Suprapubic skin (tissue), 4 donors: ENCODE measurements at places on chromosomes 13 and 19. TPM values are rescaled to one million over a fixed set of nuclear protein-coding genes. Genes with fewer than 3 reads are reported as not detected.

DNA sequence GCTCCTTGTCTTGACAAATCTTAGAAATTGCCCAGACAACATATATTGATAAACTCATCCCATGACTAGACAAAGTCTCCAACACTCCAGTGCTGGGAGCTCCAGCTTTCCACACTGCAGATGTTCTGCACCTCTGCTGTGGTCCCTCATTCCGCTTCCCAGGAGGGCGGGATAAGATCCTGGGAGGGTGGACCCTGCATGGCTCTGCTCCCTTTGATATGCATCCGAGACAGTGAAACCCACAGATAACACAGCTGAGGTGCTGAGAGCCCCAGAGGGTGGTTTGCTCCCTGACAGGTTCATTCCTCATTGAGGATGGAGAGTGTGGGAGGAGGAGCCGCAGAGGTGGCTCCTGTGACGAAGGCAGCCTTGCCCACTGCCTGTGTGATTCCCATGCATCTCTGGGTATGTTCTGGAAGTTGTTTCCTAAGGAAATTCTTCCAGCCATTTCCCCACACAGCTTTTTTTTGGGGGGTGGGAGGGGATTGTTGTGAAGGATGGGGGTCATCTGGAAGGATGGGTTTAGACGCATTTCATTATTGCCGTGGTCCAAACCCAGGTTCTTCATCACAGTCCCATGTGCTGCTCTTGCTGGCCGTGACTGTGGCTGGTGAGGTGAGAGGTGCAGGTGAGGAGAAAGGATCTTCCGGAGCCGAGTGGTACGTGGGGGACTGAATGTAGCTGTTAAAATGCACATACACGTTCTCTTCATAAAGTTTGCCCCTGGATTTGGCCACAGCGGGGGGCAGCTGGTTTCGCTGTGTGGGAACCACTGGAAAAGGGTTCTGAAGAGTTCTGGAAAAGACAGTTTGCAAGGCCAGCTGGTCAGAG lies 46.4 kb downstream of the SLC7A9 start:
- H3K27me3 ChIP-seq, result peaks cover 13% of the 10 kb centered on the region
- no peak overlapping the region for H3K4me3 ChIP-seq
- H3K4me1 ChIP-seq, result no peaks in the 10 kb centered on the region
- H3K36me3 ChIP-seq, result no peaks in the 10 kb centered on the region
- no peak overlapping the region for H3K27ac ChIP-seq

DNA sequence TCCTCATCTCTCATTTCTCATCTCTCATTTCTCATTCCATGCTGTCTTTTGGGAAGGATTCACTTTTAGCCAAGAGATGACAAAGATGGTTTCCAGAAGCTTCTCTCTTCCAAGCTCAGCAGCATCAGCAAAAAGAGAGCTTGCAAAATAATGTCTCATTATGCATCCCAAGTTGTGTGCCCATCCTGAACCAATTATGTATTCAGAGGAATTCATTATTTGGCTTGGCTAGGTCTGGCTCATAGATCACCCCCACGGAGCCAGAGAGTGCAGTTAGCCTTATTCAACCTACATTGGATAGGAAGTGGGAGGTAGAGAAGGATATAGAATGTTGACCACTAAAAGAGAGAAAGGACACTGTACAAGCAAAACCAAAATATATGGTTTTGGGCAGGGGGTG lies 5.4 kb upstream of the OLFM2 start:
- DNase-seq, result no peak
- H3K27me3 ChIP-seq, result peaks cover 5% of the 10 kb centered on the region
- H3K4me1 ChIP-seq, result peaks cover 36% of the 10 kb centered on the region
- no peak overlapping the region for H3K27ac ChIP-seq
- H3K4me3 ChIP-seq, result no peak overlapping the region

DNA sequence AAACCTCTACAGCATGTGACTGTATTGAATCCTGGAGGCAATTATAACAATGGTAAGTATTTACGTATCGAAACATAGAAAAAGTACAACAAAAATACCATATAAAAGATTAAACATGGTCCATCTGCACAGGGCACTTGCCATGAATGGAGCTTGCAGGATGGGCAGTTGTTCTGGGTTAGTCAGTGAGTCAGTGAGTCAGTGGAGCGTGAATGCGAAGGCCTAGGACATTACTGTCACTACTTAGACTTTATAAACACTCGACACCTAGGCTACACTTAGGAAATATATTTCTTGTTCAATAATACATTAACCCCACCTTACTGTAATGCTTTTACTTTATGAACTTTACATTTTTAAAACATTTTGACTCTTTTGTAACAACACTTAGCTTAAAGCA lies 35.6 kb upstream of the TMTC4 start:
- no peaks in the 10 kb centered on the region for H3K36me3 ChIP-seq
- no peaks in the 10 kb centered on the region for H3K4me1 ChIP-seq
- H3K4me3 ChIP-seq, result no peak overlapping the region
- no peak overlapping the region for H3K27ac ChIP-seq
- DNase-seq, result no peak

Gene SHC2
- total RNA-seq, result 16.3 TPM

Gene PRSS57
- not detected for total RNA-seq

Gene NOVA2
- 0.30 TPM for total RNA-seq

Gene ONECUT3
- total RNA-seq, result not detected

GRCh38 chr13:60617991-60618733 lies 221.1 kb downstream of the TDRD3 start:
- H3K36me3 ChIP-seq, result no peaks in the 10 kb centered on the region
- no peak for DNase-seq
- no peaks in the 10 kb centered on the region for H3K27me3 ChIP-seq
- no peak overlapping the region for H3K27ac ChIP-seq
- H3K4me3 ChIP-seq, result no peak overlapping the region
- no peaks in the 10 kb centered on the region for H3K4me1 ChIP-seq

- no peak overlapping the region for H3K27ac ChIP-seq
- H3K36me3 ChIP-seq, result peaks cover 2% of the 10 kb centered on the region
- no peak for DNase-seq
- no peaks in the 10 kb centered on the region for H3K27me3 ChIP-seq
- H3K4me3 ChIP-seq, result no peak overlapping the region
- H3K4me1 ChIP-seq, result no peaks in the 10 kb centered on the region
Observed at GRCh38 chr13:41934120-41934519, 26.8 kb downstream of the VWA8 start.

DNA sequence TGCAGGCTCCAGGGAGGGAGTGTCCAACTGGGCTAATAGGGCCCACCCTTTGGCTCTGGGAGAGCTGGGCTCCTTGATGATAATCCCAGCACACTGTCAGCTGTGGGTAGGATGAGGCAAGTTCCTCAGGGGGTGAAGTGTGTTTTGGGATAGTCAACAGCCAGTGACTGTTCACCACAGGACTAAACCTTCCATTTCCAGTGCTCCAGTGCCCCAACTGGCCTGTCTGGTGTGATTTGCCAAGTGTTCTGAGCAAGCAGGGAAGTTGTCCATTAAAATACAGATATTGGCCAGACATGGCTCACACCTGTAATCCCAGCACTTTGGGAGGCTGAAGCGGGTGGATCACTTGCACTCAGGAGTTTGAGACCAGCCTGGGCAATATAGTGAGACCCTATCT lies 150.9 kb downstream of the TM9SF2 start:
- H3K27ac ChIP-seq, result no peak overlapping the region
- no peaks in the 10 kb centered on the region for H3K36me3 ChIP-seq
- DNase-seq, result no peak
- H3K27me3 ChIP-seq, result no peaks in the 10 kb centered on the region
- peaks cover 4% of the 10 kb centered on the region for H3K4me1 ChIP-seq

Gene RAB20
- total RNA-seq, result 2.0 TPM

GRCh38 chr19:36837176-36837905 lies 846 bp downstream of the ZNF790 start:
- no peak for DNase-seq
- H3K27ac ChIP-seq, result peak overlapping the region; percentile 83

DNA sequence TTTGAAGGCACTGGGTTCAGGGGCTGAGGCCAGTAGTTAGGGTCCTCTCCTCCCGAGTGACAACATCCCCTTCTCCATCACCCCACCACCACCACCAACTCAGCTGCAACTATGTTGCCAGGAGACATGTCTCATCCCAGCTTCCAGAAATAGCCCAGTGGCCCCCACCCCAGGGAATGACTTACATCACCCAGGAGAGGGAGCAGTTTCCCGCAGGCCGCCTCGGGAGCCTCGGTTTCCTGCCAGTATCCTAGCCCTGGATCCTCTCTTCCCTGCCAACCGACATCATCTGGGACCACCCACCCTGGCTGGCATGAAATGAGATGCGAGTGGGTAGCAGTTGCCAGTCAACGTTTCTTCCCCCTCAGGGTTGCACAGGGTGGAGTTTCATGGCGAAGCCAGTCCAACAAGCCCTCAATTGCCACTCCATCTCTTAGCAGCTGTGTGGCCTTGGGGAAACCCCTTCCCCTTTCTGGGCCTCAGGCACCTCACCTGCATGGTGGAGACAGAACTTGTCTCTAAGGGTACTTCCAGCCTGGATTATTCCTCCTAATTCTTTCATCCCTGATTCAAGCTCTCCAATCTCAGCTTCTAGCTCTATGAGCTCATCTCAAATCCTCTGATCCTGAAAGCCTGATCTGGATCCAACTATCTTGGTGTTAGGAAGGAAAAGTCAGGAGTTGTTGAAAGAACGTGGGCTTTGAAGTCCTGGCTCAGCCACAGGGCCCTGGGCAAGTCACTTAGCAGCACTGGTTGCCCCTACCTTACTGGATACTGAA lies 3.9 kb upstream of the GSK3A start:
- DNase-seq, result peak; percentile 91
- H3K4me1 ChIP-seq, result peaks cover 84% of the 10 kb centered on the region
- peaks cover 16% of the 10 kb centered on the region for H3K36me3 ChIP-seq
- H3K27me3 ChIP-seq, result no peaks in the 10 kb centered on the region

Gene CCNE1
- total RNA-seq, result 11.0 TPM

Gene ZNF563
- total RNA-seq, result 8.3 TPM

DNA sequence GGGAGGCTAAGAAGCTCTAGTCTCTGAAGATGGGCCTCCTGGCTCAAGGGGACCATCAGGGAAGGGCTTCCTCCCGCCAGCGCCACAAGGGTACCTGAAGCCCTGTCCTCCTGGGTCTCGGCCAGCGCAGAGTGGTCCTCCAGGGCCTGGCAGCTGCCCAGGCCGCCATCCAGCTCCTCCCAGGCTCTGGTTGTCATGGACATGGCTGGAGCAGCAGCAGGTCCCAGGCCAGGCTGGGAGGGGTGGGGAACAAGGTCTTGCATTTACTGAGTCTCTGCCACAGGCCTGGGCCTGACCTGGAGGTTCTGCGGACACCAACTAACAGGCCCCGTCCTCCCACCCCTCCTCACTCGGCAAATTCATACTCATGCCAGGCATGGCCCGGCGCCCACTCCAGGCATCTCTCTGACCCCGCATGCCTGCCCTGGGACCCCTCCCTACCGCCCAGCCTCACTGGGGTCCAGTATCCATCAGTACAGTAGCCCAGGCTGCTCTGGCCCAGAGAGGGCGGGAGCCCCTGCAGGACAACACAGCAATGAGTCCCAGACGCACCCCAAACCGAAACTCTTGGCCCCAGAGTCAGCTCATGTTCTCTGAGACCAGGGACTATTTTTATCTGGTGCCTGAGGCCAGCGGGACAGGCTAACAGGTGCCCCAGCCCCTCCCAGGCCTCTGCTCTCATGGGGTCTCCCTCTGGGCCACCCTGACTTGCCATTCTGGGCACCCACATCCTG lies 938 bp downstream of the JSRP1 start:
- H3K27me3 ChIP-seq, result peaks cover 38% of the 10 kb centered on the region
- H3K27ac ChIP-seq, result no peak overlapping the region
- no peaks in the 10 kb centered on the region for H3K36me3 ChIP-seq
- H3K4me3 ChIP-seq, result no peak overlapping the region
- peaks cover 42% of the 10 kb centered on the region for H3K4me1 ChIP-seq
